ENCODE measurements at places on chromosomes 16 and 17.

DNA sequence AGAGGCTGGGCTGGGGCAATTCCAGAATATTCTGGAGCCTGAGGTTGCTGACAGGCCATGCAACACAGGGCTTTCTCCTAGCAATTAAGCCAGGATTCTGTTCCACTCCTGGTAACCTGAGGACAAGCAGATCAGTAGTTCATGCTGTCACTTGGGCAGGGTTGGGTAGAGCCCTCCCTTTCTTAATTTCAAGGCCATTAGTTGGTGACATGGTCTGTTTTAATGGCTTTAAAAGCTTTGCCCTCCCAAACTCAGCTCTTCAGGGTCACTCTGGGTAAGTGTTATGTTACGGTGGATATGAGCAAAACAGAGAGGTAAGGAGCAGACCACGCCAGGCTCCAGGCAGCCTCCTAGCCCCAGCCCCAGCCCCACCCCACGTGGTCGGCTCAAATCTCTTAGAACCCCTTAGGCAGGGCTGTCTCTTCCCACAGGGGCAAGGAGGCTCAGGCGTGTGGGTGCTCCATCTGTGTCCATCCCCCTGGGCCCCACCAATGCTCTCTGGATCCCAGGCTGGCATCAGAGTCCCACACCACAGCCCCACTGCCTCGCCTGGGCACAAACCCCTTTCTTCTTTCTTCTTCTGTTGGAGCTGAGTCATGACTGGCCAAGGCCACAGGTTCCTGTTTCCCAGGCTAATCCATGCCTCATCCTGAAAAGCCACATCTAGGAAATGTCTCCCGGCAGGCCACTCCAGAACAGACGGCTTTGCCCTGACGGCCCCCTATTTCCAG lies 27.5 kb downstream of the CEP295NL start:
- DNase-seq = no peak

GRCh38 chr17:79116575-79117368 lies 42.1 kb downstream of the ENGASE start:
- DNase-seq = no peak

GRCh38 chr16:68086336-68086841 lies 1.2 kb downstream of the NFATC3 start:
- DNase-seq = peak; percentile 29

- no peak for DNase-seq
Measured at GRCh38 chr16:79554912-79555311, 45.6 kb downstream of the MAF start.

- DNase-seq = no peak
Measured at GRCh38 chr17:4840893-4841242, 7.7 kb downstream of the MINK1 start.

DNA sequence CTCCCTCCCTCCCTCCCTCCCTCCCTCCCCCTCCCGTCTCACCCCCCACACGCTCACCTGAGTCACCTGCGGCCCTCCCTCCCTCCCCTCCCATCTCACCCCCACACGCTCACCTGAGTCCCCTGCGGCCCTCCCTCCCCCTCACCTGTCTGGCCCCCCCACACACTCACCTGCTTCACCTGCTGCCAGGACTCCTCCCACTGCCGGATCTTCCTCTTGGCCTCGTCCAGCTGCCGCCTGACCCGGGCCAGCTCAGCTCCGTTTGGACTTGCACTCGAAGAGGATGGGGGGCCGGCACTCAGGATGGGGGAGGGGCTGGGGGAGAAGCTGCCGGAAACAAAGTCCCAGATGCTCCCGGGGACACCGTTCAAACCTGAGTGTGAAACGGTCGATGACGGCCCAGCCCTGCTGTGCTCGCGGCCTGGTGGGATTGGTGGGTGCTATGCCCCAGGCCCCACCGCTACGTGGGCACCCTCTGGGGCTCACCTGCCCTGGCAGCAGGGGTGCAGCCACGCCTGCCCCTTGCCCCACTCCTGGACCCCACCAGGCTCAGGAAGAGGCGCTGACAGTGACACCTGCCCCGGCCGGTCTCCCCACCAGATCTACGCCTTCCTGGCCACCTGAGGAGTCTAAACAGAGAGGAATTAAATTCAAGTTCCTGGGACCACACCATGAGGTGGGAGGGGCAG lies 15.9 kb downstream of the GNPTG start:
- no peak for DNase-seq

- DNase-seq = peak; percentile 64
Measured at GRCh38 chr17:40086150-40087044, 14.0 kb downstream of the NR1D1 start.

DNA sequence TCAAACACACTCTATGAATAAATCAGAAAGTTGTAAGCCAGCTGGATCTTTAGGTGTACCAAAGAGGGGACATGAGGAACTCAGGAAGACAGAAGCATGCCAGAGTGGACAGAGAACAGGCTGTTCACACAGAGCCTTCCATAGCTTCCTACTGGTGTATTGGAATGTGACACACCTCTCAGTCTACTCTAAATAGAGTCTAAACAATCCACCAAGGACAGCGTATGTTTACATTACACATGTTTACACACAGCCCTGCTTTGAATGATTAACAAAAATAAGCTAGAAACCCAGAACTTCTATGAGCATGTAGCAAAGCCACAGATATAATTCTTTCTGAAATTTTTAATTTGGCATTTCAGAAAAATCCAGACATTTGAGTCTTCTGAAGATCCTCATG lies 1279.0 kb upstream of the CDH8 start:
- DNase-seq = no peak

GRCh38 chr16:29784157-29784556 lies 6.1 kb downstream of the ZG16 start:
- DNase-seq = no peak

- no peak for DNase-seq
Measured at GRCh38 chr16:58024486-58025350, 836 bp upstream of the MMP15 start.

DNA sequence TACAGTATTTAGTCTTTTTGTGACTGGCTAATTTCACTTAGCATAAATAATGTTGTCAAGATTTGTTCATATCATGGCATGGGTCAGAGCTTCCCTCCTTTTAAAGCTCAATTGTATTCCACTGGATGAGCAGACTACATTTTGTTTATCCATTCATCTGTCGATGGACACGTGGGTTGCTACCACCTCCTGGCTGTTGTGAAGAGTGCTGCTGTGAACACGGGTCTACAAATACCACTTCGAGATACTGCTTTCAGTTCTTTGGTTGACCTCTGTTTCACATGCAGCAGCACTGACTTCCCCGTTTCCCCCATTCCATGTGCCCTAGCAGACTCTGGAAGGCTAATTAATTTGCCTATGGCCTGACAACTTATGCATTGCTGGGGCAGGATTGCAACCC lies 285.4 kb downstream of the SHISA9 start:
- DNase-seq = no peak

DNA sequence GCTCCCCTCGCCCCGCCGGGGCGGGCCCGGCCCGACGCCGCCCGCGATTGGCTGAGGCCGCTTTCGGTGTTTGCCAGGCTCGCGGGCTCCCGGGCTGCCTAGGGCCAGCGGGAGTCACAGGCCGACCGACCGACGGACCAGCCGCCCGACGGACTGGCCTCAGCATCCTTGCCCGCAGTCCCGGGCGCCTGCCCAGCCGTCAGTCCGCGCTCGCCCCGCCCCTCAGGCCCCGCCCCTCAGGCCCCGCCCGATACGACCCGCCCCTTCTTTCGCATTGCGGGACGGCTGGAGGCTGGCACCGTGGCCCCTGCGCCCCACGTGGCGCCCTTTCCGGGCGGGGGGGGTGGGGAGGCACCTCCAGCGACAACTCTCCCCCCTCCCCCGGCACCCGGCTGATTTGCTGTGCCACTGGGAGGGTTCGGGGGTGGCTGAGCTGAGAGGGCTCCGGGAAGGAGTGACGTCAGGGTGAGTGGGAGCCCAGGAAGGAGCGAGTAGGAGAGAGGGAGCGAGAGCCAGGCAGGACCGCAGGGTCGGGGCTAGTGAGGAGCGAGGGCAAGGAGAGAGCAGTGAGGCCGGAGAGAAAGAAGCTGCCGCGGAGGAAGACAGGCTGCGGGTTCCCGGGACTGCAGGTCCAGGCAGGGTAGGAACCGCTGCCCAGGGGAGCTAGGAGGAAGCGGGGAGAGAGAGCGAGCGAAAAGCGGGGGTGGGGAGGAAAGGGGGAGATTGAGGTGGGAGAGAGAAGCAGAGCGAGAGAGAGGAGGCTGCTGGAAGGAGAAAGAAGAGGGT lies at the start of gene ASPHD1:
Gene ASPHD1 (plus strand): TSS at position 387 of the 786 bp plus-strand sequence. CDS start 484 bp downstream, outside the sequence.
- DNase-seq = peak; percentile 67

GRCh38 chr16:4917117-4917516 lies 19.8 kb downstream of the PPL start:
- DNase-seq = no peak

GRCh38 chr17:732902-733720 lies 715 bp downstream of the TLCD3A start:
- DNase-seq = no peak

GRCh38 chr17:82600731-82601446 lies 47.4 kb downstream of the WDR45B start:
- no peak for DNase-seq

GRCh38 chr16:2087748-2088631 lies 40.2 kb downstream of the TSC2 start:
- DNase-seq = no peak

DNA sequence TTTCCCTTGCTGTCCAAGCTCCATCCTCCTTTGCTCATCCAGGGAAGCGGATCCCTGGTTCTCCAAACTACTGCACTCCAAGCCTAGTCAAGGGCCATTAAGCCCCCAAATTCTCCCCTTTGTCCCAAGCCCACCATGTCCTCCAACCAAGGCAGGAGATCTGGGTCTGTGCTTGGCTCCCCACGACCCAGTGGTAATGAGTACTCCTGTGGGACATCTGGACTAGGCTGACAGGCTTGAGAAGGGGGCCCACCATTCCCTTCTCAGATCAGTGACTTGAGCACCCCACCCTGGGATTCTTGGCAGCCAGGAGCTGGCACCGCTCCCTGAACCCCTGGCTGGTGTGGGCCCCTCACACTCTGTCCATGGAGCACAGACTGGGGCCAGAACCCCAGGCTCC lies 17.1 kb downstream of the OSBPL7 start:
- no peak for DNase-seq

DNA sequence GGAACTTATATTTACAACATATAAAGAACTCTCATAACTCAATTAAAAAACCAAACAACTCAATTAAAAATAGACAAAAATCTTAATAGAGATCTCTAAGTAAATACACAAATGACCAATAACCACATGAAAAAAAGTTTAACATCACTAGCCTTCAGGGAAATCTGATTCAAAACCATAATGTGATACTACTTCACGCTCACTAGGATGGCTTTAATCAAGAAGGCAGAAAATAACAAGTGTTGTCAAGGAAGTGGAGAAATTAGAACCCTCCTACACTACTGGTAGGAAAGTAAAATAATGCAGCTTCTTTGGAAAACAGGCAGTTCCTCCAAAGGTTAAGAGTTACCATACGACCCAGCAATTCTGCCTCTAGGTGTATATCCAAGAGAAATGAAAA lies 8.4 kb downstream of the PHF12 start:
- no peak for DNase-seq

DNA sequence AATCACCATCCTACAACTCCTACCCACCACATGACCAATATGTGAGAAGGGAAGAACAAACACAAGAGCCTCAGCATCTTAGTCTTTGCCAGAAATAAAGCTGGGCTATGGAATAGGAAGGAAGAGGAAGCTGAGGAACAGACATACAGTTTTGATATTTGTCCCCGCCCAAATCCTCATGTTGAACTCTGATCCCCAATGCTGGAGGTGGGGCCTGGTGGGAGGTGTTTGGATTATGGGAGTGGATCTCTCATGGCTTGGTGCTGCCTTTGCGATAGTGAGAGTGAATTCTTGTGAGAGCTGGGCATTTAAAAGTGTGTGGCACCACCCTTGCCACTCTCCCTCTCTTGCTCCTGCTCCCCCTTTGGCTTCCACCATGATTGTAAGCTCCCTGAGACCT lies 52.4 kb upstream of the NLK start:
- DNase-seq = peak; percentile 10

GRCh38 chr17:81917565-81918332 lies at the start of gene SIRT7:
TSS of gene SIRT7 (minus strand) at chr17:81918176. CDS start at chr17:81918131, 45 bp downstream.
- peak; percentile 88 for DNase-seq

DNA sequence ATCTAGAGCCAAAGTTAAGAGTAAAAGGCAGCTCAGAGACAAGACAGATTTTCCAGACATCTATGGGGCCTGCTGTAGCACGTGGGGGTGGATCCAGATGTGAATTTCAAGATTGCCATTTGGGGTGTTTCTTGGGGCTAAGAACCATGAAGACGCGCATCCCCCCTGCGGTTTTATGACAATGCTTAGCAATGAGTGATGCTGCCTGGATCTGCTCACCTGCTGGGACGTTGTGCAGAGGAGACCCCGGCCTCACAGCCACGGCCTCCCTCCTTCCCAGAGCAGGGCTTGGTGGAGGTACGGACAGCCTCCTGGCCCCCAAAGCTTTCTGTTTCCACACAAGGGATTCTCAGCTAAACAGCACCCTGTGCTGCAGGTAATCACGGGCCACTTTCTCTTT lies 151.5 kb upstream of the DYNLRB2 start:
- no peak for DNase-seq

- no peak for DNase-seq
Measured at GRCh38 chr16:9546438-9546786, 455.0 kb downstream of the HAPSTR1 start.

DNA sequence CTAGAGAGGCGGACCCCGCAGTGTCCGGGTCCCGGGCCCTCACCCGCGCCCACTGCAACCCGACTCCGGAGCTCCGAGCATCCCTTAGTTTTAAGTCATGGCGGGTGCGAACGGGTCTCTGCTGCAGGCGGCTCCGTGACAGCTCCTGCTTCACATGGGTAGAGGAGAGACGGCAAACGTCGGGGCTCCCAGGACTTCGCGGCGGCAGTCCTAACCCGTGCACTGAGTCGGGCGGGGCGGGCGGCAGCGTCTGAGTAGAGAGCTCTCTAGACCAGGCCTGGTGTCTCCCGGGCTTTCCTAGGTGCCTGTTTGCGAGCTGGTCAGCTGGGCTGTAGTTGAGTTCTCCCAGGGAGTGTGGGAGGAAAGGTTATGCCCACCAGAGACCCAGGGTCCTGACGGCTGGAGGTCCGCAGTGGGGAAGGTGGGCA lies 345 bp downstream of the TSC2 start:
- DNase-seq = peak; percentile 24

DNA sequence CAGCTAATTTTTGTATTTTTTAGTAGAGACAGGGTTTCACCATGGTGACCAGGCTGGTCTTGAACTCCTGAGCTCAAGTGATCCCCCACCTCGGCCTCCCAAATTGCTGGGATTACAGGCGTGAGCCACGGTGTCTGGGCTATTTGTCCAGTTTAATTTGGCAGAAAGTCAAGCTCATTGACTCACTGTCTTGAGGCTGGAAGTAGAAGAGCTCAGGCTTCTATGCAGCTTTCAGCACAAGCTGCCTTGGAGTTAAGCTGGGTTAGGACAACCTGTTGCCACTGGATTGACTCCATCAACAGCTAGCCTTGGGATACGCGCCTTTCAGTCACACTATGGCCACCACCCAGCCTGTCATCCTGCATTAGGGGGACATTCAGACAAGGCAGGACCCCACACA lies 76.2 kb upstream of the DNAH17 start:
- DNase-seq = no peak

GRCh38 chr16:20322696-20323095 lies 4.6 kb downstream of the GP2 start:
- no peak for DNase-seq

- DNase-seq = no peak
Measured at GRCh38 chr16:14202095-14202494, 131.0 kb downstream of the MRTFB start.

- DNase-seq = no peak
Measured at GRCh38 chr17:2086306-2086705, 31.4 kb downstream of the HIC1 start.

GRCh38 chr17:32926183-32926582 lies 1.8 kb upstream of the TMEM98 start:
- DNase-seq = no peak

GRCh38 chr17:82414548-82415281 lies 3.4 kb upstream of the HEXD start:
- DNase-seq = peak; percentile 70

- no peak for DNase-seq
Measured at GRCh38 chr17:43808076-43808475, 24.9 kb downstream of the MPP3 start.
